ENCODE measurements at places on chromosomes 2 and 18. TPM values are rescaled to one million over a fixed set of nuclear protein-coding genes. Genes with fewer than 3 reads are reported as not detected.

SCYGR5 gene
- total RNA-seq = not detected

ALPP gene
- total RNA-seq = 9.5 TPM

RGPD3 gene
- total RNA-seq = 0.12 TPM

DNA sequence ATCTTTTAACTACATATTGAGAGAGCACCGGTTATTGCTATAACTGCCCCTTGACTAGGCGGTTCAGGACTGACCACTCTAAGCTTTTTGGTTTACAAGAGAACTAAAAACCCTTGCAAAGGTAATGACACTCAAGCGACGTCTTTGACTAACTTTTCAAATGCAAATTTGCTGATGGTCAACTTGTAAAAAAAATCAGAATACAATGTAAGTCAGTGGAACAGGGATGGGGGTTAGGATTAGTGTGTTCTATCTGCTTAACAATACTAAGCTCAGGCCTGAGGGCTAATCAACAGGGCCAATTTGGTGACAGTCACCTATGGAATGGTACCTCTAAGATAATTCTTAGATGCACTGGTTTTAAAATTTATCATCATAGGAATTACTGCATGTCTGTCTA is 57.1 kb downstream of the ZAP70 start:
- no peak for DNase-seq

DNA sequence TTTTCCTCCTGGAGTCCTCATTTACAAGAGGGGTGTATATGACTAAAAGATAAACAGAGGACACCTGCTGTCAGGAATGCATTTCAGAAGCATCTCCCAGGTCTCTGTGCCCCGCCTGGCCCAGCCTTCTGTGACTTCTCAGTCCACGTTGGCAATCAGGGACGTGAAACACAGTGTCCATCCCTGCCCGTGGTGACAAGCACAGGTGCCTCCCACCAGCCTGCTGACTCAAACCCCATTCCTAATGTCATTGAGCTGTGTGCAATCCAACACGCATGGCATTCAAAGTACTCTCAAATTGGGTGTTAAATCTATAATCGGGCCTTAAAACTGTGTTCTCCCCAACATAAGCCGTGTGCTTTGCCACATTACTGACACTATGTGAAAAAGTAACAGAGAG is 343.2 kb downstream of the EIPR1 start:
- DNase-seq = no peak

DNA sequence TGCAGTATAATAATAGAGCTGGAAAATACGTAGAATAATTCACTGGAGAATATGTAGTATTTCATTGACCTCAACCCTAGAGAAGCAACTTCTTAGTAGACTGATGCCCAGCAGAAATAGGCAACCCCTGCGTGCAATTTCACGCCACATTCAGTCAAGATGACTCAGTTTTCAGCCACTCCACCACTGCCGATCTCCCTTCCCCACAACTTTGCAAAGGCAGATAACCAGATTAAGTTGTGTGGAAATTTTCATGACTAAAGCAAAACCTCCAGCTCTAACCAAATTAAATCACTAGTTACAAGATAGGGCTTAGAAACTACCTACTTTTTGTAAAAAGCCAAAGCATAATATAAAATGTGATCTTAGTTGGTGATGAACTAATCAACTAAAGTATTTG is 63.3 kb upstream of the STK17B start:
- DNase-seq = no peak

GRCh38 chr2:8125741-8126711 is 555.8 kb upstream of the ID2 start:
- DNase-seq = no peak

All from upper lobe of right lung (tissue), 1 donor.